ENCODE measurements at places on chromosomes 5 and 9.

DNA sequence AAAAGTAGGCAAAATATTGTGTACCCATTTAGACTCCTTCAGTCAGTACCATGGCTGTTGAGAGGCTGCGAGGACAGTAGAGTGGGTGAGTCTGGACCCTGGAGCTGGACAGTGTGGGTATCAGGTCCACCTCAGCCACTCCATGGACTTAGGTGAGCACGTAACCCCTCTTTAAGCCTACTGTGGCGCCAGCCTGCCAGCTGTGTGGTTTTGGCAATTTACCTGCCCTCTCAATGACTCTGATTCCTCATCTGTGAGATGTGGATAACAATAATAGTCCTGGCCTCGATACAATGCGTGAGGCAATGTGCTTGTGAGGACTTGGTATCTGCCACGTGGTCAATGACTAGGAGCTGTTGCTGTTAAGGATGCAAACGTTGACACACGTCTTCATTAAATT lies 17.9 kb downstream of the SLC1A3 start:
- DNase-seq: no peak

DNA sequence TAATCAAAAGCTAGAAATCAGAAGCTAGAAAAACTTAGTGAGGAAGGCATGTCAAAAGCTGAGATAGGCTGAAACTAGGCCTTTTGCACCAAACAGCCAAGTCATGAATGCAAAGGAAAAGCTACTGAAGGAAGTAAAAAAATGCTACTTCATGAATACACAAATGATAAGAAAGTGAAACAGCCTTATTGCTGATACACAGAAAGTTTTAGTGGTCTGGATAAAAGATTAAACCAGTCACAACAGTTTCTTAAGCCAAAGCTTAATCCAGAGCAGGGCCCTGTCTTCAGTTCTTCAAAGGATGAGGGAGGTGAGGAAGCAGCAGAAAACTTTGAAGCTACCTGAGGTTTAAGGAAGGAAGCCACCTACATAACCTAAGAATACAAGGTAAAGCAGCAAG lies 102.5 kb upstream of the SH3GL2 start:
- DNase-seq: no peak

DNA sequence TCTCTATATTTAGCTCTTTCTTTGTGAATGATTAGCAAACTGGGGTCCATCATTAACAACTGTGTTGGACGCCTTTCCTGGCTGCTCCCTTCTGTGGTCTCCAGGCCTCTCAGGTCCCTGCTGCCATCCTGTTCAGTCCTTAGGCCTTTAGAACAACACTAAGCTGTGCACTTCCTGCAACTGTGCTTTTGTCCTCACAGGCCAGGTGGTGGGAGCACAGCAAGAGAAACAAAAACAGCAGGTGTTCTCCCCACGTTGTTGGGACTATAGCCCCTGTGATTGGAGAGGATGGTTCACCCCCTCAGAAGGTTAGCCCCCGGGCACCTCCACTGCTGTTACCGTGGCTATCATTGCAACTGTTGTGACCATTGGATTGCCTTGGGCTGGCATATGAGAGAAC lies 41.7 kb upstream of the CLINT1 start:
- DNase-seq: no peak

DNA sequence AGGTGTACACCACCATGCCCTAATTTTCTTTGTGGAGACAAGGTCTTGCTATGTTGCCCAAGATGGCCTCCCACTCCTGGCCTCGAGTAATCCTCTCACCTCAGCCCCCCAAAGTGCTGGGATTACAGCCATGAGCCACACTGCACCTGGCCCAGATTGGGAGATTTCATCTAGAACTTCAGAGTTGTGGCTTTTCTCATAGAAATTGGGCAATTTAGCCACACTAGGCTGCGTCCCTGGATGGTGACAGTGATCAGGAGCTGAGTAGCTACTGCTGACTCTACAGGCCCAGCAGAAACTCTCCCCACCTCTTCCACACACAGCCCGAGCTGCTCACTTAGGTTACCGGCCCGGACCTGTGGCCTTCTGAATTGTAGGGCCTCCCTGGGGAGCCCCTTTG lies 7.7 kb downstream of the PFN3 start:
- no peak for DNase-seq

GRCh38 chr9:224582-225520 lies 10.2 kb downstream of the DOCK8 start:
- DNase-seq: no peak

- no peak for DNase-seq
Observed at GRCh38 chr9:6655036-6655435, 9.5 kb upstream of the GLDC start.

- DNase-seq: peak; percentile 56
Observed at GRCh38 chr5:36150676-36151433, 832 bp downstream of the LMBRD2 start.

DNA sequence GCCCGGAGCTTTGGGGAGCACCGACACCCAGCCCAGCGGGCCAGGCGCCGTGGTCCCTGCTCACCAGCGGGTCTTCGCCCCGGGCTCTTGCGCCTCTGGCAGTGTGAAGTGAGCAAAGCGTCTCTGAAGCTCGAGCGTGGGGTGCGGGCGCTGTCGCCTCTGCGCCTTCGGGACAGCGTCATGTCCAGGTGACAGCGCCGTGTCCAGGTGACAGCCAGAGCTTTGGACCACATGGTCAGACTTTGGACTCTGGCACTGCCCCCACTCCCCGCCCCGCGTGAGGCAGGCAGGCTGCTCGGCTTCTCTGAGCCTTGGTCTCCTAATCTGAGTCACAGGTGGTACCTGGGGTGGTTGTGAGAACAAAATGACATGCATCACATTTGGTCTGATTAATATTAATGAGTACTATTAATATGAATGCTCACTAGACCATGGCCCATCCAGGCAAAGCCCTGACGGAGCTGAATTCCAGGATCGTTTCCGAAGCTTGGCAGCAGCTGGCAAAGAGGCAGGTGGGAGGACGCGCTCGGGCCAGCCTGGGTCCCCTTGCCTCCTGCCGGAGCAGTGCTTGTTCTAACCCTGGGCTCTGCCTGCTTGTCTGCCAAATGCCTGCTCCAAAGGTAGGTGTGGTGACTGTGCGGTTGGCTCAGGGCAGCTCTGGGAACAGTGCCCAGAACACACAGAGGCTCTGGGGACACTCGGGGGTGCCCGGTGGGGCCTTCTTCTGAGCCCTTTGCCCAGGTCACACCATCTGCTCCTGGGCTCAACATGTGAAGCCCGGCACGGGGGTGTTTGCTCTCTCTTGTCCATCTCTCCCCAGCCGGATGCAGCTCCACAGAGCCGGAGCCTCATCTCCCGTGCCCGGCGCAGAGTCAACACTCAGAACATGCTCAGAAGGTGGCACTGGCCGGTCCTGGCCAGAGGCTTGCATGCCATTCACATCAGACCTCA lies 157.1 kb downstream of the OLFM1 start:
- no peak for DNase-seq

Data from hematopoietic multipotent progenitor cell treated with erythropoietin and hydrocortisone succinate and interleukin-3 and kit ligand, for 15 days (in vitro differentiated cells).